Gastroesophageal sphincter (tissue), 4 donors: ENCODE measurements at places on chromosomes 13 and 19.
A peak's percentile ranks its signal among the peaks of the same experiment; 100 is the strongest.

DNA sequence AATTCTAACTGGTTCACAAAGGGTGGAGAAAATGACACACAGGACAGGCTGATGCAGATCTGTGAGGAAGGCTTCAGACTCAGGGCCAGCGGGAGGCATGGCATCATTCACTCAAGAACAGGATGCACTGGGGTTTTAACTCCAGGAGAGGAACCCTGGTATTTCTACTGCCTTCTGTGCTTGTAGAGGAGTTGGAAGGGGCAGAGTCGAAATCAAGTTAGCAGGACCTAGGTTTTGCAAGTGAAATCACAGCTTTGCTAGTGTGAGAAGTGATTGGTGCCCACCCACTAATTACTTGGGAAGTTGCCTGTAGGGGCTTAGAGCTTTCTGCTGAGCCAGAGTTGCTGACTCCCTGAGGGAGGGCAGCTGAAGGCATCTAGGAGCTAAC lies 92.7 kb downstream of the AKAP11 start:
- no peak for ATAC-seq

DNA sequence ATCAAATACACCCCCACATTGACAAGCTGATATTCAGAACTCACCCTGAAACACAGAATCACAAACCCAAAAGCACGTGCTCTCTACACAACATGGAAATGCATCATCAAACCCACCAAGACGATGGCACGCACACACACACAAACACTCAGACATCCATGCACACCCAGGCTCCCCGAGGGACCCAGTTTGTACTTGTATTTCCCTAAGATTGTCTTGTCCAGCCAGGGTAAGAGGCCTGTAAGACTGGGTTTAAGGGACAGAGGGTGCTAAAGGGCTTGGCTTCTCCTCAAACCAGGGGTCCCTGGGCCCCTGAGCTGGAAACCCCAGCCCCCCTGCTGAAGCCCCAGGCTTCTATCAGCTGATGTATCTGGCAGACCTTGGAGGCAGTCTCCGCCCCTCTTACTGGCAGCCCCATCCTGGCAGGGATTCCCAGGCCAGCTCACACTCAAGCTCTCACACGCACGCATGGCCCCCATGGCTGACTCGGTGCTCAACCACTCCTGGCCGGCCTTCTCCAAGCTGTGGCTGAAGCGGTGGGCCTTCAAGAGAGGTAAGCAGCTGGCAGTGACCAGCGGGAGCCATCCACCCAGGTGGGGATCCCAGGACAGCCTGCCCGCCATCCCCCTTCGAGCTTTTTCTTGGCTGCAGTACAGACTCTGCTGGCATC lies 6.5 kb downstream of the ARHGEF18 start:
- peak; percentile 44 for ATAC-seq

DNA sequence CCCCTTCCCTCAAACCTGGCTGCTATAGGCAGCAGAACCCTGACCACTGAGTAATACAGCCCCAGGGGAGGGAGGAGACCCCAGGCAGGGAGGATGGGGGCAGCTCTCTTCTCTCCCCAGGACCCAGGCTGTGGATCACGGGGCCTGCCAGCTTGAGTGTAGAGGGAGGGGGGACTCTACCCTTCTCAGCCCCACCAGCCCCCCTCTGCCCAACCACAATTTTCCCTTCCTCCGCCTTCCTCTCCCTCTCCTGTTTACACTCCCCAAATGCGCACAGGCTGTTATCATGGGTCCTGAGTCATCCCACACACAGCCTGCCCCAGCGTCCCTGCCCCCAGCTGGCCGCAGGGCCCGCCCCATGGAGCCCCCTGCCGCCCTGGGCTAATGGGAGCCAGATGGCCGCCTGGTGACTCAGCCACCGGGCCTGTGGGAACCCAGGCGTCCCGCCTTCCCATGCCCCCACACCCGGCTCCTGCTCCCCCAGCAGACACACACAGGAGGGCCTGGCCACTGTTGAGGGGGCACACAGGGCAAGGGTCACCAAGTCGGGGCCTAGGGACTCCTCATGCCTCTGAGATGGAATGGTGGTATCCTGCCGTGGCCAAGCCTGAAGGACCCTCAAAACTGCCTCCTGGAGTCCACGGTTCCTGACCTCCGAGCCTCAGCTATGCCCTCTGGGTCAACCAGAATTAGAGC lies 13.6 kb downstream of the CCDC97 start:
- peak; percentile 73 for ATAC-seq

GRCh38 chr19:32224371-32225244 lies 120.8 kb upstream of the ZNF507 start:
- ATAC-seq, result peak; percentile 78

GRCh38 chr19:30107251-30107650 lies 165.2 kb downstream of the URI1 start:
- no peak for ATAC-seq

DNA sequence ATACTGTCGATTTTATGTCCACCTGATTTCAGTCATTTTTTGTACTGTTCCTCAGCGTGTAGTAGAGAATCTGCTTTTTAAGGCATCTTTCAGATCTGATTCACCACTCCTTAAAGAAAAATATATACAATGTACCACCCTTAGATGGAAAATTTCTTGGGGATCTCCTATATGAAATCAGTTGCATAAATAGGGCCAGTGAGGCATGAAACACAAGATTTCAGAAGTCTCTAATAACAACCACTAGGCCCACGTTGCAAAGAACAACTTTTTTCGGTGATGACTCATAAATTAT lies 1.4 kb downstream of the USP12 start:
- ATAC-seq, result no peak

DNA sequence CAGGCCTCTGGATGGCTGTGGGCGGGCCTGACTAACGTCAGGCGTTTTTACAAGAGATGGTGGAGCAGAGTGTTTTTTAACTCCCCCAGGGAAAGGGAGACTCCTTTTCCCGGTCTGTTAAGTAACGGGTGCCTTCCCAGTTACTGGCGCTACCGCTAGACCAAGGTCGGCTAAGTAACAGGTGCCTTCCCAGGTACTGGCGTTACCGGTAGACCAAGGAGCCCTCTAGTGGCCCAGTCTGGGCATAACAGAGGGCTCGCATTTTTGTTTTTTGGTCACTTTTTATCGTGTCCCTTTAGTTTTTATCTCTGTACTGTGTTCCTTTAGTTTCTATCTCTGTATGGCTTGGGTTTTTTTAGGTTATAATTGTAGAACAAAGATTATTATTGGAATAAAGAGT lies 10.0 kb downstream of the ZNF383 start:
- no peak for ATAC-seq

- ATAC-seq, result no peak
Measured at GRCh38 chr19:48681127-48681470, 8.3 kb upstream of the NTN5 start.

DNA sequence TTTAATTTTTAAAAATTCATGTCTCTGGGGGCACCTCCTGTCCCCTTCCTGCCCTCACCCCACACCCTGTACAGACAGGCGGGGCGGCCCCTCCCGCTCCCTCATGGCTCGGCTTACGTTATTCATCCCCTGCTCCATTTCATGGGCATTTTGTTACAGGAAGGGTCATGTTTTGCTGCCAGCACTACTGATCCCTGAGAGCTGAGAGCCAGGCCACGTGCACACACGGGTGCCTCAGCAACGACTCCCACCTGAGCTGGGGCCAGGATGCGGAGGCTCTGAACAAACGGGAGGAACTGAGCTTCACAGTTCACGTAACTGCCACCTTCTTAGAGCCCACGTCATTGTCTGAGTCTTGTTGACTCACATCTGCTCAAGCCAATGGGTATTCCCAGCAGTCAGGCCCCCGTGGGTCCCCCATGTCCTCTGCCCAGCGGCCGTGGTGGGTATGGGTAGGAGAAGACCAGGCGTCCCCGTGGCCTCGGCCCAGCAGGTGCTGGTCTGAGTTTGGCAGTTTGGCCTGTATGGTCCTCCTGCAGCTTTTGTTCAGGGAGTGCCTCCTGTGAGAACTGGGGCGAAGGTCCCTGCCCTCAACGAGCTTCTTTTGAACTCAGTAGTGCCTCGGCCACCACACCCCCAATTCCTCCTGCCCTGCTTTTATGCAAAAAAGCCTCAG lies 16.4 kb upstream of the TMEM255B start:
- ATAC-seq, result no peak

DNA sequence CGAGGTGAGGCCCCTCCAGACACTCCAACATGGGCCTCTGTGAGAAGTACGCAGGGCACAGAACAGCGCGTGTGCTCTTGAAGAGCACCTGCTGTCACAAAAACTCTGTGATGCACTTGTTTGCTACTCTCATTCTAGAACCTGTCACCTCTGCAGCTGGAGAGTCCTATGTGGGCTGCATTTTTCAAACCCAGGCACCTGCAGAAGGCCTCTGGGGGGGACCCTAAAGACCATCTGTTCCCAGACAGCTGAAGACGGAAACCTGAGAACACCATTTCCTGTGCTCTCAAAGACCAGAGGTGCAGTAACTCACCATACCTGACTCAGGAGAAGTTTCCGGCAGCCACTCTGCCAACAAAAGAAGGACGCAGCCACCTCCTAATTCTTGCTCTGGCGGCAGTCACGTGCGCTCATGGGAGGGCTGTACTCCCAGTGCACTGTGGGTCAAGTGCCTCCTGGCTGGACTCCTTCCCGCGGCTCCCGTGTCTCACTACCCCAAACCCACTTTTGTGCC lies 28.1 kb downstream of the RANBP3 start:
- ATAC-seq, result no peak

GRCh38 chr13:36357692-36358091 lies 11.5 kb upstream of the SPART start:
- peak; percentile 67 for ATAC-seq

GRCh38 chr13:48656608-48657007 lies 2.9 kb downstream of the CYSLTR2 start:
- no peak for ATAC-seq

DNA sequence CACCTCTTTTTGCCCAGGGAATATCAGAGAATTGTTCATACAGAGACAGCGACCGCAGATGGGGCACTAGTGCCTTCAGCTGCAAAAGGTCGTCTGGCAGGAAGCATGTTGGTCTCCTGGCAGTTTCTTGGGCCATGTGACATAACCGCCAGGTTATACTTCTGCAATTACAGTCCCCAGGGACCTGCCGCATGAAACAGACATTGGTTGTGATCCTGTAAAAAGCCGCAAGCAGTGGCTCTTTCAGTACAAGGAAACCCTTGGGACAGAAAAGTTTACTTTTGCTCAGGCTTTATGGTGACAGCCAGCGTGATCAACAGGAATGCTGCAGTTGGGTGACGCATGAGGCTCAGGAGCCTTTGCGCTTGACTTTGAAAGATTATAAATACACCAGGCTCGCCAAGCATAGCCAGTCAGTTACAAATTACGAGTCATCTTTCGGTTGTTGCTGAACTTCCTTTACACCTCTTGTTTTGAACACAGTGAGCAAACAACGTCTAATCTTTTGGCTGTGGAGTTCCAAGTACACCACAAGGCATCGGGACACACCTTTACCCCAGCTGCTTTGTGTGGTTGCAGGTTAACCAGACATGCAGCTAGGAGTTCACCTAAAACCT lies 50.5 kb upstream of the UBE2L5 start:
- peak; percentile 22 for ATAC-seq

DNA sequence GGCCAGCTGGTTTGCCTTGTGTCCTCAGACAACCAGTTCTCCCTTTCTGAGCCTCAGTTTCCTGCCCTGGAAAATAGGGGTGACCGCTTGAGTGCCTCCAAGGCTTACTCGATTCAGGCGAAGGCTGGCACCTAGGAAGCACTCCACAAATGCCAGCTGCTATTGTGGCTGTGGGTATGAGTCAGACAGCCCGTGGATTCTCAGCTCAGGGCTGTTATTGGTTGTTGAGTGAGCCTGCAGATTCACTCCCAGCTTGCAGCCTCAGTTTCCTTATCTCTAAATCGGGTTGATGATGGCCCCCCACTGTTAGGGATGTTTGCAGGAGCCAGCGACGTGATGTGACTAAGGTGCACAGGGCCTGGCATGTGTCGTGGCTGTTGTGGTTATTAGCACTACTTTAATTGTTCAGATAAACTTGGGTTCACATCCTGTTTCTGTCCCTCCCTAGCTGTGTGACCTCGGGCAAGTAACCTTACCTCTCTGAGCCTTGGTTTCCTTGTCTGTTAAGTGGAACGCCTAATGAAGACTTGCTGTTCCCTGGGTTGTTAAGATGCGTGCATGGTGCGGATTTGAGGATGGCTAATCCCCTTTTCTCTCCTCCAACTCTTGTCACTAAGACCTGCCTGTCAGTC lies 2.4 kb downstream of the MARK4 start:
- ATAC-seq, result no peak

DNA sequence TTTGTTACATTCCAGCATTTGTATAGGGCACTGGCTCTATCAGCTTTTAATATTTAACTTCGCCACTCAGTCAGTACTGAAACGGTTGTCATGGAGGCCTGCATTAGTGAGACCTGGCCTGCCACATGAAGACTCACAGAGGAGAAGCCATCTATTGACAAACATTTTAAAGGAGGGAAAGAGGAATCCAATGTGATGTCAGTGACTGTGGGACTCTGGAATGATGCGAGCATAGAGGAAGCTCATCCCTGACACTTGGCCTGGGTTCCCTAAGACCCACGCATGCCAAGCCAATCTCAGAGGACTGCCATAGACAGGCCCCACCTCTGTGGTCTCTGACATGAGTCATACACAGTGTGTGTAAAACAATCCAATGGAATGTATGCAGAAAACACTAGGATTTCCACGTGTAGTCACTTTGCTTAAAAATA lies 7.9 kb upstream of the DPY19L3 start:
- ATAC-seq, result no peak

DNA sequence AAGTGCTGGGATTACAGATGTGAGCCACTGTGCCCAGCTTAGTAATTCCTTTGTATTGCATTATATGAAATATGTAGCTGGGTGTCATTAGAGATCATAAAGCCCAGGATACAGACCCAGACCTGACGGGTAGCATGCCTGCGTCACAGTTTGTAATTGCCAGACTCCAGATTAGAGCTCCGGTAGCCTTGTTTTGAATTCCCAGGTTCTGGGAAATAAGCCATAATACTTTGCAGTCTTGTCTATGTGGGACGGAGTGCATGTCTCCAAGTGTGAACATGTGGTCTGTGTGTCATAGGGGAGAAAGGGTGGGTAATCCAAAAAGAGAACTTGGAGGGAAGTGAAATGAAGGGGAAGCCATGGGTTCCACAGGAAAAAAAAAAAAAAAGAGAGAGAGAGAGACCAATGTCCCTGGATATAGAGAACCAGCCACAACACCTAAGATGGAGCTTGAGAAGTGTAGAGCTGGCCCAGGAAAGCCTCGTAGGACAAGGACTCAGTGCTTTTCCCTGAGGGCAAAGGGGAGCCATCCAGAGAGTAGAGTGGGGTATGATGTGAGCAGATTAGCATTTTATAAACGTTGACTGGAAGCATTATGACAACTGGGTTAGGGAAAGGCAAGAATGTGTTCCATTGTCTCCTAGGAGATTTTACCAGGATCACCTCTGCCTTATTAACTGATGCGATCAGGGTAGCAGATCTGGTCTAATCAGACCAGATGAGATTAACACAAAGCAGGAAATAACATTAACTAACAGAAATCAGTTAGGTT lies 2.6 kb downstream of the ZSCAN4 start:
- no peak for ATAC-seq

- ATAC-seq, result no peak
Measured at GRCh38 chr13:99218545-99218944, 17.9 kb downstream of the UBAC2 start.

- ATAC-seq, result peak; percentile 74
Measured at GRCh38 chr13:29511980-29512379, 83.5 kb downstream of the SLC7A1 start.

GRCh38 chr19:35869327-35870123 lies 1.2 kb downstream of the APLP1 start:
- ATAC-seq, result peak; percentile 65
